Stimulated activated CD4-positive, alpha-beta T cell treated with anti-CD3 and anti-CD28 coated beads, Interleukin-1b, Interleukin-23, amount 100 ng/mL, for 1 hour (primary cell): ENCODE measurements at places on chromosomes 4 and X.

- DNase-seq: no peak
Measured at GRCh38 chr4:4671774-4672349, 130.0 kb upstream of the STX18 start.

DNA sequence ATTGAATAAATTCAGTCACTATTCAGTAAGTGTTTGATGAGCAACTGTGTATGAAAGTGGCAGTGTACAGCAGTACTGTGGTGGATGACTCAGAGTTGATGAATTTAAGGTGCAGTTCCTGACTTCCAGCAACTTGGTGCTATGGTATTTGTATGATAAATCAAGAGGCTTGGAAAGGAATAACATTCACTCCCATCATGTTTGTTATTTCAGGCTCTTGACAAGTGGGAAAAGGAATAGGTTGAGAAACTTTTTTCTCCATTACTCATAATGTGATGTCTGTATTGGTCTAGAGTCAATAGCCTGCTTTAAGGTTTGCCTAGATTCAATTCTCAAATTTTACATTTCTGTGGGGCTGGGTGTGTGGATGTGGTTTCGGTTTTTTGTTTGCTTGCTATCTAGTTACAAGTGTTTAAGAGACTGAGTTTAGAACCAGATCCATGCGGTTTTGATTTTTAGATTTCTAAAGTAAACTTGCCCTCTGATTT lies 35.1 kb upstream of the CYP2U1 start:
- no peak for DNase-seq

DNA sequence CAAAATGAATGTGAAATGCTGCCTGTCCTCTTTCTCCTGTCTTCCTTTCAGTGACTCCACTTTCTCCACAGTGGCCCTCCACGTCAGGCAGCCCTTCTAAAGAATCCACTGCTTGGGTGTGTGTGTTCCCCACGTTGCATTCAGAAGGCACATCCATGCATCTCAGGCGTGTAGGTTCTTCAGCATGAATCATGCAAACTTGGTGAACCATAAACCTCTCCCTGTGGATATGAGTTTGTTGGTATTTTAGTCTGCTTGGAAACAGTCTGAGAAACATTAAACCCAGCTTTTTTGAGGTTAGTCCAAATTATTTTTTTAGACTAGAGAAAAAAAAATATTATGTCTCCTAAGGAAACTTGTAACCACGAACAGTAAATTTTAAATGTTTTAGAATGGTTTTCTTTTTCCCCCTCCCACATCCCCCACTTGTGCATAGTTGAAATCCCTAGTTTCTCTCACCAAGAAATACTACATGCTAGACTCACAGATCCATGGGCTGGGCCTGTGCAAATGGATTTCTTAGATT lies 251.6 kb downstream of the CBR4 start:
- no peak for DNase-seq

- DNase-seq: no peak
Measured at GRCh38 chr4:143287572-143287923, 49.1 kb upstream of the GAB1 start.

DNA sequence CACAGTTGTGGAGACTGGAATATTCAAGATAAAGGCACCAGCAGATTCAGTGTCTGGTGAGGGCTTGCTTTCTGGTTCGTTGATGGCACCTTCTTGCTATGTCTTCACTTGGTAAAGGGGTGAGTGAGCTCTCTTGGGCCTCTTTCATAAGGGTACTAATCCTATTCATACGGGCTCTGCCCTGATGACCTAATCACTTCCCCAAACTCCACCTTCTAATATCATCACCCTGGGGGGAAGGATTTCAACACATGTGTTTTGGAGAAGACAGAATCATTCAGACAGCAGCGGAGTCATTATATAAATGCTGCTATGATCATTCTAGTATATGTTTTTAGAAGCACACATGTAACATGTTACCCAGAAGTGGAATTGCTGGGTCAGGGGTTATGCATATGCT lies 295.3 kb upstream of the CTSO start:
- DNase-seq: no peak

DNA sequence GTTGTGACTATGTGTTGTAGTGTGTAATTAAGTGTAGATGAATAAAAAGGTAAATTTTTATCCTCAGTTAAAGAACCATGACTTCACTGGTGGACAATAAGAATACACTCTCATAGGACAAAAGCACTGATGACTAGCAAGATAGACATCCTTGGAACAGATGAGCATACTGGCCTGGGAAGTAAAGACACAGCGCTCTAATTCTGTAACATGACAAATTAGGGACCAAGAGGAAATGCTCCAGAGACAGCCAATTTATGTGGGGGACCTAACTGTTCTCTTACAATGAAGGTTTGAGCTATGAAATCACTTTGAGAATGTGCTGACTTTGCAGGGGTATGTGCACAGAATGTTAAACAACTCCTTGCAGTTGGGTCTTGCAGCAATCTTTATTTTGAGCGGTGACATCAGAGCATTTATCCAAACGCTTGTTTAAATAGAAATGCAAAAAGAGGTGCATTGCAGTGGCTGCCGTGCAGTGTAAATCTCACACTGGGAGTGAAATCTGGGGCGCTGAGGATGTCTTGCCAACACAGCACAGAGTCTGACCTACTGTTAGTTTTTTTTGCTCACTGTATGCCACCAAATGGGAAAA lies 109.3 kb downstream of the MAGEC2 start:
- DNase-seq: no peak

DNA sequence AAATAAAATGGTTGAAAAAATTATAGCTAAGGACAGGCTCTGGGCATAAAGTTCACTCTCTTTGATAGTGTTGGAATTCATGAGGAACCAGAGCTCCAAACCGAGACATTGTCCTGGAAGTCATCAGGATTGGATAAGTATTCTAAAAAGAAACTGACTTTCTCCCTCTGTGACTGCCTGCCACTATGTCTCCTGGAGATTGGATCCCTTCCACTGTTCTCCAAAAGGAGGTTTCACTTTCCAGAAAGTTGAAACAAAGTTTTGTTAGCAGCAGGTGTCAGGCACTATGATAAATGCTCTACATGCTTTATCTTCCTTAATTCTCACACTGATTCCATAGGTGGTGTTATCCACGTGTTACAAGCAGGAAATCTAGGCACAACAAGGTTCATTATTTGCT lies 16.8 kb downstream of the BANK1 start:
- DNase-seq: no peak

DNA sequence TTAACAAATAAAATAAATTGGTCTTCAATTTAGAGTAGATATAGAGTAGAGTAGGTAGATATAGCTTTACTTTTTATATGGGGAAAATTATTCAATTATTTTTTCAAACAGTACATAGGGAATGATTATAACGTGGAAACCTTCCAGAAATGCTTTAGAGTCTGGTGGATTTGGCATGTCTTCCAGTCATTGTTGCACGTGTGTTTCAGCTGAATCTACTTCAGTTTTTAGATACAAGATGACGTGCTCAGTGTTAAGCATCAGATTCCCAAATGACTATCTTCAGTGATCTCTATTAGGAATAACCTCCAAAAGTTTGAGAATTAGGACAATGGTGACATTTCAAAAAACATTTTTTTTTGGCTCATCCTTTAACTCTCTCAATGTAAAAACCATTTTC lies 616.9 kb downstream of the ANKRD50 start:
- DNase-seq: no peak

- DNase-seq: no peak
Measured at GRCh38 chr4:141898346-141898745, 262.0 kb downstream of the IL15 start.
